A375 (cell line): ENCODE measurements at places on chromosomes 7 and 10. TPM values are rescaled to one million over a fixed set of nuclear protein-coding genes. Genes with fewer than 3 reads are reported as not detected.

ASAH2B gene
- total RNA-seq: 4.3 and 9.1 TPM in 2 replicates

SVOPL gene
- total RNA-seq: not detected in 2 replicates

H2BK1 gene
- not detected in 2 replicates for total RNA-seq

HK1 gene
- total RNA-seq: 68.2 and 74.9 TPM in 2 replicates

LLCFC1 gene
- not detected in 2 replicates for total RNA-seq

PBLD gene
- 0.87 and 2.8 TPM in 2 replicates for total RNA-seq
